CD4-positive, alpha-beta memory T cell (primary cell): ENCODE measurements at places on chromosomes 2 and 18. TPM values are rescaled to one million over a fixed set of nuclear protein-coding genes. Genes with fewer than 3 reads are reported as not detected.
A peak's percentile ranks its signal among the peaks of the same experiment; 100 is the strongest.

- DNase-seq, result no peak
Observed at GRCh38 chr18:21300035-21300907, 58.2 kb downstream of the GREB1L start.

GRCh38 chr2:1633936-1634587, 110.3 kb downstream of the PXDN start:
- DNase-seq, result no peak

GRCh38 chr2:99648906-99649789, 159.3 kb upstream of the REV1 start:
- no peak for DNase-seq

- peak; percentile 58 for DNase-seq
Observed at GRCh38 chr2:130370490-130370889, 14.6 kb downstream of the PTPN18 start.

DNA sequence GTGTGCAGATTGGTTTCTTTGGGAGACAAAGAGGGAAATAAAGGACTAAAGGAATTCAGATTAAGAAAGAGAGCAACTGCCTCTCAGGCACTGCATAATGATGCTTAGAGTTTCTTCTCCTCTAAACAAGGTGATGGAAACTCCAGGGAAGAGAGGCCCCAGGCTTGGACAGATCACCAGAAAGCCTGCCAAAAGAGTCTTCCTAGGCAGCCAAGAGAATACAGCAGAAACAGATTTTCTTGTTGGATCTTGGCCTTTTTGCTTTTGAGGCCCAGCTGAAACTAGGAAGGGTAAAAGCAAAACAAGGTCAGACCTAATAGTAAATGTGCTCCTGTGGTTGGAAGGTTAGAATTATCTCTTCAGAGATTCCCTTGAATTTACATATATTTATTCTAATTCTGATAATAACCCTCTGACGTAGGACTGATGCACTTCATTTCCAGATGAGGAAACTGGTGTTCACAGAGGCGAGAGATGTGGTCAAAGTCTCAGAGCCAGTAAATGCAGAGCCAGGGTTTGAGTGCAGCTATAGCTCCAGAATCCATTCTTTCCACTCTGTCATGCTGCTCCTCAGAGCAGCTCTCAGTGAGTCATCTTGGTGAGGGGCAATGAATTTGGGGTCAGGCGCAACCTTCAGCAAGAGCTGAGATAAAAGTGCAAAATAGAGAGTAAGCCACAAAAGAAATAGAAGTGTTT, 142.3 kb upstream of the FBXO11 start:
- no peak for DNase-seq

DNA sequence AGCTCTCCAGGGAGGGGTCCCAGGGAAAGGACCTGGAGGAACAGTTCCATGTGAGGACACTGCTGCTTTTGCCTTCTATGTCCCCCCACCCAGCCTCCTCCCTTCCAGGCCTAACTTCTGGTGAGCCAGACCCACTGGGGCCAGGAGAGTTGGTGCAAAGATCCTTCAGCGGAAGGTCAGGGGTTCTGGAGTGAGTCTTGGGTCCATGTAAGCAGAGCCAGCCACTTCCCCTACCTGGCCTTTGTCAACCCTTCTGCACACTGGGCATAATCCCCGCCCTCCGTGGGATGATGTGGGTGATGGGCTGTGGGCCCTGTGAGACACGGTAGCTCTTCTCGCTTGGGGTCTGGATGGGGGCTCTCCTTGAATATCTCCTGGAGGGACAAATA, 76.9 kb downstream of the RHOB start:
- DNase-seq, result no peak

DNA sequence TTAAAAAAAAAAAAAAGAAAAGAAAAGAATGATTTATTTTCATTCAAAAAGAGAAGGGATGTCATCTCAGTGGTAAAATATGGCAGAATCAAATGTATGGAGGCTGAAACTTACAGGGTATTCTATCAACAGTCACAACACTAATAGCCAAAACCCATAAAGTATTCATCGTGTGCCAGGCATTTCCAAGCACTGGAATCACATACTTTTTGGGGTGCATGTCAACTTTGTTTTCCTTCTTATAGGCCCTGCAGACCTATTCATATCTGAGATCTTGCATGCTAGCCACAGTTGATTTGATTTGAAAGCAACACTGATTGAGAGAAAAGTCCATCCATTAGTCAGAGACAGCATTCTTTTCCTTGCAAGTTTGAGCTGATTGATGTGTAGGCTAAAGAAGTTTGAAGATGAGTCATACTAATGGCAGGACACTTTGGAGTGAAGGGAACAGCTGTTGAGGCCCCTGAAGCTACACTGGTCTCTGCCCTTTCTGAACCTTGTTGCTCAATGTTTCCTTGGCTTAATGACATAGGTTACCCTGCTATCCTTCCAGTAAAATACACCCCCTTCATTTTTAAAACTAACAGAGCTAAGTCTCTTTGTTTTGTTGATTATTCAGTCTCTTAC, 22.0 kb downstream of the KATNAL2 start:
- DNase-seq, result no peak

The LYPD1 gene
- total RNA-seq, result not detected

- no peak for DNase-seq
Observed at GRCh38 chr2:181991171-181991885, 5.7 kb downstream of the PPP1R1C start.

The NCKAP1 gene
- 6.3 TPM for total RNA-seq

DNA sequence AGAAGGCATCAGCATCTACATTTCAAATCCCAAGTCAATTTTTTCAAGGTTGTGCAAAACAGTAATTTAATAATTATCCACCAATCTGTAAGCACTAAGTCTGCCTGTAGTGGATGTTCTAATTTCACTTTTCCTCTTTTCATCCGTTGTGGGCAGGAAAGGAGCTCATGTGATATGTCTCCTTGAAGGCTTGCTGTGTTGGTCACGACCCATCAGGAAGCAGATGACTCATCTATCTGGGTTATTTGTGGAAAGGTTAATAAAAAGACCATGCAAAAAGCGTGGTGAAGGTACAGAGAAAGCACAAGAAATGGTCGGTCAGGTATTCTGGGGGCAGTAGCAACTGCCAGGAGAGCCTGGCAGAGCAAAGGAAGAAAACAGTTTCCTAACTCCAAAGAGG, 476.7 kb upstream of the RAB6C start:
- DNase-seq, result no peak

GRCh38 chr2:111676291-111676822, 207.6 kb downstream of the ANAPC1 start:
- no peak for DNase-seq

GRCh38 chr2:101901241-101901640, 90.5 kb upstream of the IL1R2 start:
- no peak for DNase-seq

The GALNT13 gene
- total RNA-seq, result 0.79 TPM

- DNase-seq, result no peak
Observed at GRCh38 chr2:207248702-207249377, 83.1 kb upstream of the KLF7 start.

GRCh38 chr2:26184121-26184520, 11.2 kb downstream of the GAREM2 start:
- DNase-seq, result no peak

DNA sequence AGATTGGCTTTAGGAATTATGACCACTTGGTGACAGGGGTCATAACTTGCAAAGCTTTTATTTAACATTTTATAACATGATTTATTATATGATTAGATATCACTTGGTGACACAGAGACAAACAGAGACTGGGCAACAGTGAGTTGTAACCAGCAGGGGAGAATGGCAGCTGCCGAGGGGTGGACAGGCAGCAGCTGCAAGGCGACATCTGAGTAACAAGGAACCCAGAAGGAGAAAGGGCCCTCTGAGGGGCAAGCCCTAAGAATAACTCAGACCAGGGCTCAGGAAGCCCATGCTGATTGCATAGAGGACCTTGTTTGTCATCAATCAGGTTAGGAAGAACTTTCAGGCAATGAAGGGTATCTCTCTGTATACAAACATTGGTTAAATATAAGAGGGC, 339.9 kb upstream of the SOX11 start:
- DNase-seq, result no peak

DNA sequence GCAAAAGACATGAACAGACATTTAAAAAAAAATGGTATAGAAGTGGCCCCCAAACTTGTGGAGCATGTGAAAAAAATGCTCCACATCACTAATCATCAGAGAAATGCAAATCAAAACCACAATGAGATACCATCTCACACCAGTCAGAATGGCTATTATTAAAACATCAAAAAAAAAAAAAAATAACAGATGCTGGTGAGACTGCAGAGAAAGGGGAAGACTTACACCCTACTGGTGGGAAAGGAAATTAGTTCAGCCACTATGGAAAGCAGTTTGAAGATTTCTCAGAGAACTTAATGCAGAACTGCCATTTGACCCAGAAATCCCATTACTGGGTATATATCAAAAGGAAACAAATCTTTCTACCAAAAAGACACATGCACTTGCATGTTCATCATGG, 164.8 kb downstream of the RIT2 start:
- DNase-seq, result no peak

- no peak for DNase-seq
Observed at GRCh38 chr2:173851141-173851641, 114.0 kb downstream of the SP3 start.

GRCh38 chr2:191601060-191601459, 76.9 kb upstream of the NABP1 start:
- DNase-seq, result no peak

The GPR35 gene
- total RNA-seq, result 6.8 TPM

The UGT1A5 gene
- not detected for total RNA-seq

- DNase-seq, result no peak
Observed at GRCh38 chr2:229654437-229654836, 59.9 kb downstream of the DNER start.

GRCh38 chr2:124149571-124149970, 124.5 kb downstream of the CNTNAP5 start:
- DNase-seq, result no peak

The CD207 gene
- not detected for total RNA-seq

The TXNDC2 gene
- not detected for total RNA-seq

DNA sequence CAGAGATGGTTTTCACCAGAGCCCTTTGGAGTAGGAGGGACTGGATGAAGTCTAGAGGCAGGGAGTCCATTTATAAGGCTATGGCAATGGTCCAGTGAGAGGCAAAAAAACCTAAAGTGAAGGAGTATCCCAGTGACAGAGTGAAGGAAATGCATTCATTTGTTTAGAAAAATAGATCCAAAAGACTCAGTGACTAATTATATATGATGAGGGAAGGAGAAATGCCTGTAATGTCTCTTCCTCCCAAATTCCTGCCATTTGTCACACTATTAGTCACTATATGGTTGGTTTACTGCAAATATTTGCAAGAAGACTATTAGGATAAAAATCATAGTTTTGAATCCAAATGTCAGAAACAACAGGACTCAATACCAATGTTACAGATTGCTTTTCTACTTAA, 104.2 kb downstream of the ZNF521 start:
- DNase-seq, result no peak

- DNase-seq, result peak; percentile 38
Observed at GRCh38 chr2:197113275-197113711, 186.8 kb upstream of the PGAP1 start.

The CYBRD1 gene
- 0.64 TPM for total RNA-seq

DNA sequence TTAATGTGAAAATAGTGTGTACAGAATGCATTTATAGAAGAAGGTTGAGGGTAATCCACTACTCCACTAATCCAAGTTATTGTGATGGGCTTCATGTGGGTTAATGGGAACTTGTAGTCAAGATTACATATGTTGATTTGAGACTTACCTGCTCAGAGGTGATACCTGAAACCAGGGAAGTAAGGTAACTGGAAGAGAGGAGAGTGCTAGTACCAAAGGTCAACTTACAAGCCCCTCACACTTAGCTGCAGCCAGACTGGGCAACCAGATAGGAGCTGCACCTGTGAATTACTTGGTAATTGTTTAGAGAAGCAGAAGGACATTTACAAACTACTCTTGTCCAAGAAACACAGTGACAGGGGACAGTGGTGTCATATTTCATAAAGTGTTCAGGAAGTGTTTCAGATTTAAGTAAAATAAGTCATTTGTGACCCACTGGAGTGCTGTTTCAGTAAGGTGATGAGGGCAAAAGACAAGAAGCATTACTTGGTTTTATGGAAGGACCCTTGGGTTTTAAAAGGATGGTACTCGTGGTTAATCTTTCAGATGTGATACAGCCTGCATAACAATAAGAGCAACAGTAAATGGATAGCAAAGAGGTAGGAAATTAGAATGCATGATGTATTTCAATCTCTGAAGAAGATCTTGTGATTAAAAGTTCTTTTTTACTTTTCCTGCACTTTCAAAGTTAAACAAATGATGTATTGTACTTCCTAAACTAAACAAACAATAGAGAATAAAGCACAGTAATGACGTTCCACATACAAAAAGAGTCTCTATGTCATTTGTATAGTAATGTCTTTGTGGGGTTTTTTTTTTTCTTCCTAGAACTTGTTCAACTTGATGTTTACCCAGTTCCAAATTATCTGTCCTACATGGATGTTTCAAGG, 189.3 kb downstream of the PHLPP1 start:
- no peak for DNase-seq

The DLGAP1 gene
- total RNA-seq, result 0.67 TPM

- DNase-seq, result no peak
Observed at GRCh38 chr2:189125195-189125594, 54.4 kb downstream of the COL5A2 start.
